Fibroblast of skin of abdomen (primary cell): ENCODE measurements at places on chromosomes 7 and 10.

DNA sequence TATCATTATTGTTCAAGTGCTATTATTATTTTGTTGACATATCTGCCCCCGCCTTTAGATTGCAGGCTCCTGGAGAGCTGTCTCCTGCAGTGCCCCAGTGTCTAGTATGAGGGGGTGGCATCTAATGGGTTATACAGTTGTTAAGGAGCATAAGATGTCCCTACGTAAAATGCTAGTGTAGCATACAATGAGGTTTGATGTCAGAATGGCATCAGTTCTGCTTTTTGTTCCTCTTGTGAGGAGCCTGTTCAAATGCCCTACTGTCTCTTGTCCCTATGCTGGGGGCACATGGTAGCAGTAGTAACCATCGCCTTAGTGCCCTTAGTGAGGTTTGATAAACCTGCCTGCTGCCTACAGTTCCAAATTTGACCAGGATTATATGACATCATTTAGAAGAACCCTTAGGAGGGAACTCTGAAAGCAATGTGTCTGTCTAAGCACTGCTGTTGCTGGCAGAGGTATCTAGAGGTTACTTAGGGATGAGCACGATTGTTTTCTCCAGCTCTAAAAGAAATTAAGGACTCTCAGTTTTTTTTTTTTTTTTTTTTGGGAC lies 9.7 kb downstream of the CREM start:
- no peak for DNase-seq

- DNase-seq = no peak
Measured at GRCh38 chr10:23780331-23780730, 341.5 kb downstream of the OTUD1 start.

- DNase-seq = no peak
Measured at GRCh38 chr10:114281006-114281405, 42.0 kb downstream of the VWA2 start.

DNA sequence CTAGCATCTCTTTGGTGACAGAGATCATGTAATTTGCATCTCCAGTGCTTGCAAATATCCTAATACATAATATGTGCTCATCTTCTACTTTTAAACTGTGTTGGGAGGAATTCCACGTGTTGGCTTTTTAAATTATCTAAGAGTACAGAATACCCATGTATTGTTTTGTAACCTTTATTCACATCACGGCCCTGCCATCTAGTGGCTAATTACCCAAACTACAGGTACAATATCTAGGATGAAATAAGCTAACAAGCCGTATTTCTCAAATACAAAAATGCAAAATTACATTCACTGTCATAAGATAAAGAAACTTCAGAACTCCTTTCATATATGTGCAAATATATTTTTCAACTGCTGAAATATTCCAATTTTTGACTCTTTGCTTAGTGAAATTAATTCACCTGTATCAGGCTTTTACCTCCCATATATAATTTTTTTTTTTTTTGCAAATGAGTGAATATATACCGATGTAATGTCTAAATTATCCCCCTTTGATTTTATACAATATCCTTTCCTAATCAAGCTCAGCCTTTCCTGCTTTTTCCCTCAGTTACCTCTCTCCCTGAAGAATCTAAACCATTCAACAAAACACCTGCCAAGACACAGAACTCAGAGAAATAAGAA lies 30.3 kb upstream of the LSM8 start:
- no peak for DNase-seq

DNA sequence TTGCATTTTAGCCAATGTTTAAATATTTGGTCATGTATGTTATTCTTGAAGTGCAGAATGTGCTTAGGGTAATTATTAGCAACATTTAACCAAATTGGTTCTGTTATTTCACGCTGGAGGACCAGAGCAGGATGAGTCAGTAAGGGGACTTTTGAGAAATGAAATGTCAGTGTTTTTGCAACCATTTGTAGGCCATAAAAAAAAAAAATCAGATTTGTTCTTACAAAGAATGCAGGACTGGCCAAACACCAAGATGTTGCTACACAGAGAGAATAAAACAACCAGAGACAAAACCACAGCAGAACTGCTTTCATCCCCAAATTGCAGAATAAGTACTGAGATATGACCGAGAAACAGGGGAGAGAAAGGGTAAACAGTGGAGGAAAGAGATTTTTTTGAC lies 62.1 kb downstream of the TPST1 start:
- DNase-seq = peak; percentile 95

DNA sequence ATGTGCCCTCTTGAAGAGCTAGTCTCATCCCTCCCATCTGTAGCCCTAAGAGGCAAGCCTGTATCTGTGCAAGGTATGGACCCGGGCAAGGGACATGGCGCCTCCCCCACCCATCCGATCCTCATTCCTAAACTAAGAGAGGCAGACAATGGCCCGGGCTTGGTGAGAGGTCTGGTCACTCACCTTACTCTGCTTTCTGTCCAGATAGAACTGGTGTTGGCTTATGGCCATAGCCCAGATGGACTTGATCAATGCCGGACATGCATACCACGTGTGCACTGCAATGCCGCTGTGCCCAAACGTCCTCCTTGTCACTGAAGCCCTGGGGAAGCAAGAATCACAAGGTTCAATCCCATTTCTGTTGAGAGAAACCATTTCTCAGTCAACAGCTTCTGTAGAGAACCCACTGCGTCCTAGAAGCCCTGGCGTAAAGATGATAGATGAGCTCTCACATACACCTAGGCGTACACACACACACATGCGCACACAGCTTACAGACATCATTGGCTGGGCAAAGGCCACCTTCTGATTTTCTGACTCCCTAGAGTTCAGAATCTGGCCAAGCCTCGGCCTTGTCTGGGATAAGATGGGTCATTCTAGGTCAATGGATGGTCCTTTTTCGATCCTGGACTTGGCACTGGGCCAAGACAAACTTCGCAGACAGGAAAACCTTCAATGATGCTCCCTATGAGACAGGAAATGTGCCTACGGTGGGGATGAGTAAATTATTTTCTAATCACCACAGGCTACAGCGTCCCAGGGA lies 114.6 kb downstream of the PRPF18 start:
- DNase-seq = no peak

GRCh38 chr7:71144963-71145362 lies 13.0 kb downstream of the GALNT17 start:
- DNase-seq = peak; percentile 2

DNA sequence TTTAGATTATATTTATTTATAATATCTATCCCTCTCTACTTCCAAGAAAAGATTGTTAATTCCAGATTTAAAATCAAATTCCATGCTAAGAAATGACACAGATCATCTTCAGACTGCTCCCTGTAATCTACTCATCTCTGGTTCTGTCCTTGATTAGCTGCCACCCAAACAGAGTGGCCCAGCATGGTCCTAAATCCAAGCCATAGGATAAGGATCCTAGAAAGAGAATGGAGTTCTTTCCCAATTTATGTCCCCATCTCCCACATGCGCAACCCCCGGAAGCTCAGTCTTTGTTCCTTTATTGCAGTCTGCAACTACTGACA lies 23.4 kb upstream of the HDAC9 start:
- DNase-seq = no peak
